T follicular helper cell (primary cell): ENCODE measurements at places on chromosomes 3 and 15.
A peak's percentile ranks its signal among the peaks of the same experiment; 100 is the strongest.

DNA sequence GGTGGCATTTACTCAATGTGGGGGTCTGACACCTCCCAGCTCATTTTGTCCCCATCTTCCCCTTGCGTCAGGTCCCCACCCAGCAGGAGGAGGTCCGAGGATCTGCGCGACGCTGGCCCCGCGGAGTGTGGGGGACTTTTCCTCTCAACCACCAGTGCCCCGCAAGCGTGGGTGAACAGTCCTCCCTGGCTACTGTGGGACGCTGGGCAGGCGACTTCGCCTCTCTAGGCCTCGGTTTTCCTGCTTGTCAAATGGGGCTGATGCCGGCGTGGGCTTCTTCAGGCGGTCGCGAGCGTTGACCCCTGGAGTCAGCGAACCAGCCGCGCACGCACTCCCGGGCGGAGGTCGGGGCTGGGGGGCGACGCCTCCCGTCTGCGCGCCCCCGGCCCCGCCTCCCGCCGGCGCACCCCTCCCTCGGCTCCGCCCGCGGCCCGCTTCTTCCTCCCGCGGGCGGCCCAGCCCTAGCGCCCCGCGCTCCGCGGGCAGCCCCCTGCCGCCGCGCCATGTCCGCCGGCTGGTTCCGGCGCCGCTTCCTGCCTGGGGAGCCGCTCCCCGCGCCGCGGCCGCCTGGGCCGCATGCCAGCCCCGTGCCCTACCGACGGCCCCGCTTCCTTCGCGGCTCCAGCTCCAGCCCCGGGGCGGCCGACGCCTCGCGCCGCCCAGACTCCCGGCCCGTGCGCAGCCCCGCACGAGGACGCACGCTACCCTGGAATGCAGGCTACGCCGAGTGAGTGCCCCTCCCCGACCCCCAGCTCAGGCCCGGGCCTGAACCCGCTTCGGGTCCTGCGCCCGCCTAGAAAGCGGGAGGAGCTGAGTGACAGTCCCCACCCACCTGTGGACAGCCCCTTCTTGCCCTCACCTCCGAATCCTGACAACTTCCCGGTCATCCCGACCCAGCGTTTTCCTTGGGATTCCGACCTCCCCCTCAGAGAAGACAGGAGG, at the start of gene PPM1M:
Gene PPM1M (plus strand): TSS at position 438 of the 942 bp plus-strand sequence. CDS start 66 bp downstream, at position 504.
- peak; percentile 49 for DNase-seq

GRCh38 chr15:29308299-29308698, 38.7 kb upstream of the NSMCE3 start:
- DNase-seq, result no peak

DNA sequence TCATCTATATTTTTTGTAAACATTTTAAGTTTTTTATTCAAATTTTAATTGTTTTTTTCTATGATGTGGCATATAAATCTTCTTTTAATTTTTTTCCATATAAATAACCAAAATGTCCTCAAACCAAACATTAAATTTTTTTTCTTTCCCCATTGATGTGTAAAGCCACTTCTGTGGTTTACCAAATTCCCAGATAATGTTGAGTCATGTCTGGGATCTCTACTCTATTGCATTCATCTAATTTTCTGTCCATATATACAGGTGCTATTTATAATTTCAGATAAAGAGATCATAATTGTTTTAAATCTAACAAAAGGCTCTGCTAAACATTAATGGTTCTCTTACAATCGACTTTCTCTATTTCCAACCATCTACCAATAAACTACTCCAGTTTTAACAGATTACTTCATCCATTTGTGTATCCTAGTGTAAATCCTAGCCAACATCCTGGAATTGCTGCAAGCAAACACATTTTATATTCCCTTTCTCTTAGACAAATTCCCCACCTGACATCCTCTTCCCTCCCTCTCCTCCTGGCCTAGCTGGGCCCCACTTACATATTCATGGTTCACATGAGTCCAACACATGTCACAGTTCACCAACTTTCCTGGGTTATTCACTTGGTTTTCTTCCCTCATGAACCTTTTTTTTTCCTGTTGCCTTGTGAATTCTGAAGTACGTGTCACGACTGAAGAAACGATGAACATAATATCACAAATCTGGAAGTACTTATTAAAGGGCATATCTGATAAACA, 368.0 kb upstream of the AGTR1 start:
- DNase-seq, result no peak

GRCh38 chr15:90154246-90154645, 46.9 kb upstream of the SEMA4B start:
- DNase-seq, result no peak

- no peak for DNase-seq
Measured at GRCh38 chr3:38648024-38648658, 1.3 kb downstream of the SCN5A start.

DNA sequence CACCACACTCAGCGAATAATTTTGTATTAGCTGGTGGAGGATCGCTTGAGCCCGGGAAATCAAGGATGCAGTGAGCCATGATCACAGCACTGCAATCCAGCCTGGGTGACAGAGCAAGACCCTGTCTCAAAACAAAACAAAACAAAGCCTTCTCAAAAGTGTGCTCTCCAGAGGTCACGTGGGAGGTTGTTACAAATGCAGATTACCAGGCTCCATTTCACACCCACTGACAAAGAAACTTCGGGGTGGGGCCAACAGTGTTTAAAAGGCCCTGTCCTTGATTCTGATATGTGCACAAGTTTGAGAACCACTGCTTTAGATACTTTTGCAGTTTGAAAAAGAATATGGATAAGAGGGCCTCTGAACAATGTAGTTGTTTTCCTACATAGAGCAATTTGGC, 80.5 kb downstream of the UBE2E2 start:
- no peak for DNase-seq

GRCh38 chr3:190699776-190700175, 162.7 kb downstream of the GMNC start:
- no peak for DNase-seq

DNA sequence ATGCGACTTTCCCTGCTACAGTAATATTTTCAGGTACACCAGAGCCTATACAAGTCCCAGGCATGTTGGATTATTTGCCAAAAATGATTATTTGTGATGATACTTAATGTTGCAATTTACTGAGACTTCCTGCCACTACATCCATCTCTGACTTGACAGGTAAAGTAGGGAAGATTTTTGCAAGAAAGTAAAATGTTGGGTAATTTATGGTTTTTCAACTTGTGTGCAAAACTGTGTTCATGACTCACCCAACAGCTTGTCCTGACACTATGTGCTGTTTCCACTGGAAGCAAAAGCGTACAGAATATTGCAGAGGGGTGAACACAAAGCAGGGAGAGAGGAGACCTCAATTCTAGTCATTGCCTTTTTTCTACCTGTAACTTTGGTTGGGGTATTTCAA, 5.4 kb upstream of the CRBN start:
- no peak for DNase-seq

DNA sequence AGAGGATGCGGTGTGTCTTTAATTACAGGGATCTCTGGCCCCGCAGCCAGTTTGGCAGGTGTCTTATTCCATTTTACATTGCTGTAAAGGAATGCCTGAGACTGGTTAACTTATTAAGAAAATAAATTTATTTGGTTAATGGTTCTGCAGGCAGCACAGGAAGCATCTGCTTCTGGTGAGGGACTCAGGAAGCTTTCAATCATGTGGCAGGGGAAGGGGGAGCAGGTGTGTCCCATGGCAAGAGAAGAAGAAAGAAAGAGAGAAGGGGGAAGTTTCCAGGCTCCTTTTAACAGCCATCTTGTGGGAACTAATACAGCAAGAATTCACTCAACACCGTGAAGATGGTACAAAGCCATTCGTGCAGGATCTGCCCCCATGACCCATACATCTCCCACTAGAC, 128.0 kb upstream of the CRBN start:
- no peak for DNase-seq

DNA sequence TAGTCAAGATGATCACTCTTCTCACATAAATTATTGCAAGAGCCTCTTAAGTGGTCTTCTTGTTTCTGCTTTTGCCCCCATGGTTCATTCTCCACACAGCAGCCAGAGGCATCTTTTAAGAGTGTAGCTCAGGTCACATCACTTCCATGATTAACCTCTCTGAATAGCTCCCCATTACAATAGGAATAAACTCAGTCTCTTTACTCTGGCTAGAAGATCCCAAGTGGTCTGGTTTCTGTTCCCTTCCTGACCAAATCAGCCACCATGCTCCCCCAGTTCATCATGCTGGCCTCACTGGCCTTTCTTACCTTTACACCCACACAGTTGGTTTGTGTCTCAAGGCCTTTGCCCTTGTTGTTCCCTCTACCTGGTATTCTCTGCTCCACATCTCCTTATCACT, 8.2 kb downstream of the HHATL start:
- no peak for DNase-seq

DNA sequence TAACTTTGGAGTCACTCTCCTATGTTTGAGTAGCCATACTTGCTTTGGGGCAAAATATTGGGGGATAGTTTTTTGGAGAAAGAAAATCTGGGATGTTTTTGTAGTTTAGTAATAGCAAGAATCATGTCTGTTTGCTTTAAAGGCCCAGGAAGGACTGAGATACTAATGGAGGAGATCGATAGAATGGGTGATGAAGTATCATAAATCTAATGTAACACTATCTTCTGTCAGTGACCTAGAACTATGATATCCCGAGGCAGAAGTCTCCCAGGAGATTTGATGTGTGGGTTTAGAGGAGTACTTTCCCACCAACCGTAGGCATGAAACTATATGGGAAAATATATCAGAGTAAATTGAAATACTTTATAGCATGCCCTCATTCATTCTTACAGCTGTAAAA, 21.0 kb upstream of the NFKBIZ start:
- no peak for DNase-seq

DNA sequence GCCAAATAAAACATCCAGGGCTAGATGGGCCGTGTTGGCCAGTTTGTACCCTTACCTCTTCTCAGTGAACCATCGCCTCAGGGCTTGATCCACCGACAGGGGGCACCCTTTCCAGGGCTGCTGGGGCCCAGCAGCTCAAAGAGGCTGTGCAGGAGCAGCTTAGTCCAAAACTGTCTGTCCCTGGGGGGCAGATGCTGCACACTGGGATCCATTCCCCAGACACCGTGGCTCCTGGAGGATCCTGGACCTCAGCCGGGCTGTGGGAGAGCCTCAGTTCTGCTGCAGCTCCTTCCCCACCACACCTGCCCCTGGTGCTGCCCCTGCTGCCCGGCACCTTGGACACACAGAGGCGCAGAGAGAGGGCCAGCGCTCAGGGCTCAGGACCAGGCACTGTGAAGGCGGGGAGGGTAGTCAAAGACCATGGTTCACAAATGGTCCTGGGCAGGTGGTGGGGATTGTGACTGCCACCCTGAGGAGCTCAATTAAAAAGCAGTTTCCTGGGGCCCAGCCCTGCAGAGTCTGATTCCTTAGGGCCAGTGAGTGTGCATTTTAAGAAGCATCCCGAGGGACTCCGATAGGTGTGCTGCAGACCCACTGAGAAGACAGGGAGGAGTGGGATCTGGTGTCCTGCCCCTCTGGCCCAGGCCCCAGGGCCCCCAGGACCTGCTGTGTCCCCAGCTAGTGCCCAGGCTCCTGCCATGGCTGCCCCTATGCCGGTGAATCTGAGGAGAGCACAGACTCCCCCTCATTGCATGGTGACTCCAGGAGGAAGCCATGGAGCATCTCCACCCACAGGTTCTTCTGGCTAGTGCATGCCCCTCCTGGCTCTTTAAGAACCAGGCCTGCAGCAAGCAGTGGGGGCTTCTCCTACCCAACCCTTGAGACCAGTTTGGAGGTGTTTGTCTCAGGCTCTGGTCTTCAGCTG, 86.5 kb upstream of the PRR20G start:
- DNase-seq, result no peak

GRCh38 chr3:159232966-159233365, 431.1 kb downstream of the MFSD1 start:
- no peak for DNase-seq

DNA sequence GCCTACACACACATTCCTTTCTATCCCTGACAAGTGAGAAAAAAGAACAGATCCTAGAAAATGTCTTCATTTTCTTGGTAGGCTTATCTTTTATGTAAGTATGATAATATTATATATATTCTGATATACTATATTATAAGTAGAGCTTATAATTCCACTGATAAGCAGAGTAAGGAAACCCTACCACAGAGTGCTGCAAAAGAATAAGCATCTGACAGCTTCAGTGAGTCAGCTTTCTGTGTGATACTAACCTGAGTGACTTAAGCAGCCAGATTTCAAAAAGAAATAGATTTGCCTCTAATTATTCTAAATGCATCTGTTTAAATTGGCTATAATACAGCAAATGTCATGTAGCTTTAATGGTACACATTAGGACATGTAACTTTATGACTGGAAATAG, 656.0 kb downstream of the MCTP2 start:
- DNase-seq, result no peak

GRCh38 chr3:20097015-20097414, 56.8 kb downstream of the KAT2B start:
- no peak for DNase-seq

DNA sequence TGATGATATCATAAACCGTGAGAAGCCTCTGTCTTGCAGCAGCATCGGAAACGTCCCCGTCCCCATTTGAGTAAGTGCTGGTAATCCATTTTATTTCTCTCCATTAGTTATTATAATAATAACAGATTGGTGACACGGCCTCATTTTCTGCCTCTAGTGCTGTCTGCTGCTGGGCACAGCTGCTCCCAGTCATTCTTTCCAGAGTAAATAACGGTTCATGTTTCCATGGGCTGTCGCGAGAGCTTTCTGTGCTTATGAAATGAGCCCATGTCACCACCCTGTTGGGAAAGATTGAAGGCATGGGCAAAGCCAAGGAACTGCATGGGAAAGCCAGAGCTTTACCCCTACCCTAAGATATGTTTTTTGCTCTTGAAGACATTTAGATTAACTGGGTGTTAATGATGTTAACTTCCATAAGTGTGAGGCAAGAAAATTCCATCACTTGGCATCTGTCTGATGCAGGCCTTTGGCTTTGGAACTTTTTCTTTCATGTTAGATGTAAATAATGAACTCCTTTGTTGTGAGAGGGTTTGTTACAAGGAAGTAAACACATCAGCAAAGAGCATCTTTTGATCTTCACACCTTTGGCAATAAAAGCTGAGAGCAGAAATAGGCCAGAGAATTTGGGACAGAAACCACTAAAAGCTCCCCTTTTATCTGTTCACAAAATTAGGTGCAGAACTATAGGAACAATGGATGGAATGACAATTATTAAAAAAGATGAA, 141.8 kb downstream of the FILIP1L start:
- DNase-seq, result no peak

GRCh38 chr3:194043516-194043915, 92.4 kb upstream of the HES1 start:
- DNase-seq, result no peak

- no peak for DNase-seq
Measured at GRCh38 chr3:62144482-62144881, 228.9 kb downstream of the FEZF2 start.

DNA sequence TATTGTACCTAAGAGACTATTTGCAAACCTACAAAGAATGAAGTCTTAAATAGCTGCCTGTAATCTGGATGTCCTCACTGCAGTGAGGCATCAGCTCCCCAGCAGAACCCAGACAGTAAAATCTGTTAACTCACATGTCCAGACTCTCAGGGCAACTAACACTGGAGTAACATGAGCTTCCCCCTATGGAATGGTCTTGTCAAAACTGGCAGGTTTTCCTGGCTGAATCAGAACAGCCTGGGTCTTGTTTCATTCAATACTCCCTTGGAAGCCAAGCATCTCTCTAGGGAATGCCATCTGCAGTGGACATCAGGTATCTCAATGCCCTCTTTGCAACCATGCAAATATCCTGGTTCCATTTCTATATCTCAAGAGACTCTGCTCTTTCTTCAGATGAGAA, 24.4 kb downstream of the PTPN9 start:
- no peak for DNase-seq
